ENCODE measurements at places on chromosomes 5 and 9.
A peak's percentile ranks its signal among the peaks of the same experiment; 100 is the strongest.

GRCh38 chr5:113205807-113206206 lies 229.0 kb downstream of the TSSK1B start:
- DNase-seq: no peak

DNA sequence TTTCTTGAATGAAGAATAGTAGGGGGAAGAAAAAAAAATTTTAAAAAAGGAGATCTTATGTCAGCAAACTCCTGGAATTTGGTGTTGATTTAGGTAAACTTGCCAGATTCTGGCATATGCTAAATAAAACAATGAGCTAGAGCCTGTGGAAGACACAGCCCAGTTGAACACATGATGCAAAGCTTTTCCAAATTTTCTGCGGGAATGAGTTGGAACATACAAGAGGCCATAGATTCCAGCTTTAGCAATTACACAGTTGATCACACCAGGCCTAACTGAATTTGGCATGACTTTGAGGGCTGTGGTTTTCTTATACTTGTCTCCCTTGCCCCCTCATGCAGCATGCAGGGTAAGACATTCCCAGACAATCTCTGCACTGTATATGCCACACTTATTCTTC lies 297.0 kb downstream of the SH3GL2 start:
- DNase-seq: no peak

- peak; percentile 55 for DNase-seq
These were observed 1.3 kb upstream of the RNU6ATAC start for GRCh38 chr9:134165357-134166315.

DNA sequence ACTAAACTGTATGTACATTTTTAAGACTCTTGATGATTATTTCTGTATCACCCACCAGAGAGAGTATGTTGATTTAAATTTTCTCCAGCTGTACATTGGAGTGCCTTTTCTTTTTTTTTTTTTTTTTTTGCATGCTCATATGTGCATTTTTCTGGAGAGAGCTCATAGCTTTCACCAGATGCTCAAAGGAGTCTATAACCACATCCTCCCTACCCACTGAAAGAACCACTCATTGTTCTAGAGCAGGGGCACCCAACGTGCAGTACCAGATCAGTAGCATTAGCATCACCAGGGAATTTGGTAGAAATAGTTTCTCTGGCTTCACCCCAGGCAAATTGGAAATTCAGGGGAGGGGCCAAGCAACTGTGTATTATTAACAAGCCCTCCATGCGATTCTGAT lies 53.9 kb upstream of the TMEM171 start:
- peak; percentile 24 for DNase-seq

- no peak for DNase-seq
These were observed 147.3 kb downstream of the SGCD start for GRCh38 chr5:156474251-156474650.

GRCh38 chr5:138632900-138633489 lies 57.8 kb upstream of the HSPA9 start:
- no peak for DNase-seq

GRCh38 chr5:172478256-172478655 lies 23.9 kb upstream of the SH3PXD2B start:
- DNase-seq: no peak

GRCh38 chr5:81825237-81825636 lies 74.3 kb upstream of the SSBP2 start:
- no peak for DNase-seq

DNA sequence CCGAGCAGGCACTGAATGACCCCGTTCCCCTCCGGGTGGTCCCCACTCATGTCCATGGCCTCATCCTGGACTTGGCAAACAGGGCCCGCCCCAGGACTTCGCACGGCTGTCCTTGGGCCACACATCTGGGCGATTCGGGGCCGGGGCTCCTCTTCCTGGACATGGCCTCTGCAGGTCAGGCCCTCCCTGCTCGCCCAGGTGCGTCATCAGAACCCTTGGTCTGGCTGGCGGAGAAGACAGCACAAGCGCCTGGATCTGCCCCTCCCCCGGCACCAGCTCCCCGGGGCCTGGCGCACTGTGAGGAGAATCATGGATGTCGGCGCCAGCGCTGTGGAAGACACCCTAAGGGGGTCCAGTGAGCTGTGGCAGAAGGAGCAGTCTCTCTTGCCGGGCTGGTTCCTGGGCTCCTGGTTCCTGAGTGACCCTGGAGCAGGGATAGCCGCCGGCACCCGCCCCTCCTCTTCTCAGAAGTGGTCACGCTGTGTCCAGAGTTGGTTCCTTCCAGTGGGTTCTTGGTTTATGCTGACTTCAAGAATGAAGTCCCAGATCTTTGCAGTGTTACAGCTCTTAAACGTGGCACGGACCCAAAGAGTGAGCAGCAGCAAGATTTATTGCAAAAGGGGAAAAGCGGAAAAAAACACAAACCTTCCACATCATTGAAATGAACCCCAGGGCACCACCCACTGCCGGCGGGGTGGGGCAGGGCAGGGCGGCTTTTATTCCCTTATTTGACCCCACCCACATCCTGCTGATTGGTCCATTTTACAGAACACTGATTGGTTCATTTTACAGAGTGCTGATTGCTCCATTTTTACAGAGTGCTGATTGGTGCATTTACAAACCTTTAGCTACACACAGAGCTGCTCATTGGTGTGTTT lies 25.9 kb upstream of the SLC12A7 start:
- DNase-seq: no peak

DNA sequence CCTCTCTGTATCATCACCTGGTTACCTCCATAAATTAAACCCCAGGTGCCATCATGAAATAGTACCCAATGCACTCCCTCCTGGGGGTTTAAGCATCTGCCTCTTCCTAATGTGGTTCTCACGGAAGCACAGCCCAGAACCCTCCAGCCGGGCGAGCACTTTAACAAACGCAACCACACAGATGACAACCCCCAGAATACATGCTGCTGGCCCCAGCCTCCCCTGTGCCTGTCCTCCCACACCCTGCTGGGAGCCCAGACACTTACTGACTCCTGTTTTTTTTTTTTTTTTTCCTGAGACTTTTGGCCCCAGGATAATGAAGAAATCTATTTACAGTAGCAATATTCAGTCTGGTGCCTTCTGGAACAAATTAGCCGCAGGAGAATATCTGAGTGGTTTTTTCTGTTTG lies 50.0 kb upstream of the COL5A1 start:
- no peak for DNase-seq

GRCh38 chr9:76462126-76462525 lies 3.1 kb downstream of the GCNT1 start:
- DNase-seq: no peak

- no peak for DNase-seq
These were observed 8.5 kb downstream of the ANKS6 start for GRCh38 chr9:98787766-98788335.

- DNase-seq: no peak
These were observed 182.0 kb upstream of the MOCS2 start for GRCh38 chr5:53291528-53291927.

GRCh38 chr5:169354263-169354662 lies 53.3 kb upstream of the SLIT3 start:
- DNase-seq: no peak

DNA sequence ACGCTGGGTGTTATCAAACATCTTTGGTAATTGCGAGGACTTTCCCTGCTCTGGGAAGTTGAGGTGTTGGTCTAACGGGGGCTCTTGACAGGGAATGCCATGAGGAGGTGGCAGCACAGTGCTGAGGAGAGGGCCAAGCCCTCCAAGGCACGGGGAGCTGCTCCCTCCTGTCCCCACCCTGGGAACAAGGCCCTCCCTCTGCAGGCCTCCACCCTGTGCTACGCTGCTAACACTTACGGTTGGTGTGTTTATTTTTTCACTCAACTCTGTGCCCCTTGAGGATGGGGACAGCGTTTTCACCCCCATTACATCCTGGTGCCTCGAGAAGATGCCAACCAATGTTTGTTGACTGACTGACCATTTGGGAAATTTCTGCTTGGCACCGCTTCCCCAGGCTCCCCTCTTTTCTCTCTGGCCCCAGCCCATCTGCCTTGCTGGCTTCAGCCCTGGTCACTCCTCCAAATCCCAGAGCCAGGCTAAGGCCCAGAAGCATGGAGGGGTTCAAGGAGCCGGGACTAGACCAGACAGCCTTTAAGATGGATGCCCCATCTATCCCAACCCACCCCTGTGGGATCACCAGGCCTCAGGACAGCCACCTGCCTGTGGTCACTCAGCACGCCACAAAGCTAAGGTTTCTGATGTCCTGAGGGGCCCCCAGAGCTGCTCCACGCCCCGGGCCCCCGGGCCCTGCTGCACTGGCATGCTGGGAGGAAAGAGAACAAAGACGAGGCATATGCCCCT lies 125.7 kb downstream of the BARX1 start:
- DNase-seq: no peak

DNA sequence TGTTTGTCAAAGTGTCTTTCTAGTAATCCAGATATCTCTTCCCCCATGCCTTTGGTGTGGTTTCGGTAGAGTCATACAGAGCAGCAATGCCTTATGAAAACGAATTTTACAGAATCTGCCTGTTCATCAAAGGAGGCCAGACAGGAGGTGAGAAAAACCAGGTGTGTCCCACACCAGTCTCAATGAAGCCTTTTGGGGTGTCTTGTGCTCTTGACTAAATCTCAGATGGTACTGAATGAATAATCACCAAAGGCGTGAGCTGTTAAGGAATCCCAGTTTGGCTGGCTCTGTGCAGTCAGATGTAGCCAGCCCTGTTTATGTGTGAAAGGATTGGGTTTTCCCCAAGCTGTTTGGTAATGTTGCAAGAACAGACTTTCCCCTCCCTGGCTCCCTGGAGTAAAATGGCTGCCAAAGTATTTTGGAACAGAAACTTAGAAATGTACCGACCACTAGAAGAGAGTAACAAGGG lies 70.8 kb upstream of the CDKN2B start:
- DNase-seq: peak; percentile 82

DNA sequence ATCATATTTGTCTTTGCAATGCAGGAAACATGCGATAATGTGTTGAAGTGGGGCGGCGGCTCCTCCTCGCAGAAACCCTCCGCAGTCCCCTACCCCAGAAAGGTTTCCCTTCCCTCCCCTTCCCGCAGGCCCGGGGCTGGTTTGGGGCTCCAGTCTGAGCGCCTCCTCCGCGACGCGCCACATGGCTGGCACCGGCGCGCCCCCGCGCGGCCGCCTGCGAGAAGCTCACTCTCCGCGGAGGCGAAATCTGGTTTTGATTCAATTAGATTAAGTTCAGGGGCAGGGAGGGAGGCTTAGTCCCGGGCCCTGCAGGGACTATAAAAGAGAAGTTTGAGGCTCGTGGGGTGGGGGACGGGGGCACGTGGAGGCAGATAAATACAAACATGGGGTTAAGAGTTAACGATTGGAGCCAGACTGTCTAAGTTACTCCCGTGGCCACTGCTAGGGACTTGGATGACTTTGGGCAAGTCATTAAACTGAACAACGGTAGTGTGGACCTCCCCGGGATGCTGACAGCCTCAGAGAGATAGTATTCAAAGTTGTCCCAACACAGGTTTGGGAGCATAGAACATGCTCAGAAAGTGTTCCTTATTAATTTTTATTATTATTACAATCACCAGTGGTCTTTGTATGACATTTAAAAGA lies 69.4 kb downstream of the MSX2 start:
- peak; percentile 59 for DNase-seq

DNA sequence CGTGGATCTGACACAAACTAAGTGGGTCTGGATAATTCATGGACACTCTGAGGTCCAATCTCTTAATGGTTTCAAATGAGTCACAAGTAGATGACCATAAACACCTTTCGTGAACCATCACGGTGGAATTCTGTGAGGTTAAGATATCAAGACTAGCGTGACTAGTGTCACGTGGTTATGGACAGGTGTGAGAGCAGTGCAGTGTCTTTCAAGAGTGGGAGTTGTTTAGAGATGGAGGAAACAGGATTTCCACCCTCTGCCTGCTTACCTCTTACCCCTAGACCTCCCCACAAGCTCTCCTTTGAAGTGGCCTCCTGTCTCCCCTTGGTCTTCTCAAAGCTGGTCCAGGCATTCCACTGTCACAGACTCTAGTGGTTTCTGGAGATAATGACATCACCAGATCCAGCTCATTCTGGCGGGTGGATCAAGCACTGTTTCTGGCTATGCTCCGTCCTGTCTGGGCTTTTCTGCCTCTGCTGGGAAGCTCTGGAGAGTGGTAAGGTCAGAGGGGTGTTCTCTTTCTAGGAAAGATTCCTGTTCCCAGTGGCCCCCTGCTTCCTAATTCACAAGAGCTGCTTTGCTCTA lies 20.0 kb upstream of the ZNF782 start:
- no peak for DNase-seq

DNA sequence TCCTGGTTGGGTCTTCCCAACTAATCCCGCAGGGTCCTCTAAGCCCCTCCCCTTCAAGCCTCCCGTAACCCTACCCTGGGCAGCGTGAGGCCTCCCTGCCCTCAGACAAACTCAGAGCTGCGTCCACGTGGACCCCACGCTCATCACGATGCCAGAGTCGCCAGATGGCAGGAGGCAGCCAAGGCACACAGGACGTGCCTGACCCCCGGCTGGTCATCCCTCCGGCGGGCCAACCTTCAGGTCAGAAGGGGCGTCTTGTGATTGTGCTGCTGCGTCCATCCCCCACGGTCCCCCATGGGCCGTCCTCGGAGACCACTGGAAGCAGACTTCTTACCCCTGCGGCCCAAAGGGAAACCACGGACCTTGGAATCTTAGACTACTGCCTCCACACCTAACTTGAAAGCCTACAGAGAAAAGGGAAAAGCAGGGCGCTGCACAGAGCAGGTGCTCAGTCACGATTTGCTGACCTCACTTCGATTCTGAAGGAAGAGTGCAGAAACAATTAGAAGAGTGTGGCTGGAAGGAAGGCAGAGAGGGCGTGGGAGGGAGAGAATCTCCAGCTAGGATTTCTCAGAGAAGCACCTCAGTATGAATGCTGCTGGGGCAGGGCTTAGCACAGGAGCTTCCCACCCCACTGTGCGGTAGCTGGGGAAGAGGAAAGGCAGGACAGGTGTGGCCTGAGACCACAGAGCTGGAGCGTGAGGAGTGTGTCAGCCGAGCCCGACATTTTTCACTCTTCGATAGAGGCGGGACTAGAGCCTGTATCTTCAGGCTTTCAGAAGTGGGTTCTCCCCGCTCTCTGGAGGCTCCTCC lies 174.8 kb downstream of the ERCC6L2 start:
- DNase-seq: no peak

DNA sequence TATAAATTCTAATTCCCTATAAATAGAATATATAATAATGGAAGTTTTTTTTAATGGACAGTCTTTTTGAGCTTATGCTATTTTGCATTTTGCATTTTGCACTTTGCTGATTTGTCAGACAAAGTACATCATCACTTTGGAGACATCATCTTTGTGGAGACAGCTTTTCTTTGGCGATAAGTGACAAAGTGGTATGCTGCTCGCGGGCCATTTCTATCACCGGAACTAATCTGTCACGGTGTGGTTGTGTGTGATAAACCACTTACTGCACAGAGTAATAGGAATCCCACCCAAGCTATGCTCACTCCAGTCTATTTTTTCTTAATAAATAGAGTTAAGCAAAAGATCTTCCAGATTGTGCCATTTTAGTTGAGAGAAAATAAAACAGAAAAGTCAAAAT lies 133.1 kb downstream of the MACIR start:
- no peak for DNase-seq

Measured in activated CD8-positive, alpha-beta T cell treated with anti-CD3 and anti-CD28 coated beads, Interleukin-2, amount 10 ng/mL, durations not matched to agents 7 days and 5 days (primary cell).